ENCODE measurements at places on chromosomes 6 and 20.

GRCh38 chr6:154251116-154251515 is 105.5 kb downstream of the IPCEF1 start:
- DNase-seq = no peak

DNA sequence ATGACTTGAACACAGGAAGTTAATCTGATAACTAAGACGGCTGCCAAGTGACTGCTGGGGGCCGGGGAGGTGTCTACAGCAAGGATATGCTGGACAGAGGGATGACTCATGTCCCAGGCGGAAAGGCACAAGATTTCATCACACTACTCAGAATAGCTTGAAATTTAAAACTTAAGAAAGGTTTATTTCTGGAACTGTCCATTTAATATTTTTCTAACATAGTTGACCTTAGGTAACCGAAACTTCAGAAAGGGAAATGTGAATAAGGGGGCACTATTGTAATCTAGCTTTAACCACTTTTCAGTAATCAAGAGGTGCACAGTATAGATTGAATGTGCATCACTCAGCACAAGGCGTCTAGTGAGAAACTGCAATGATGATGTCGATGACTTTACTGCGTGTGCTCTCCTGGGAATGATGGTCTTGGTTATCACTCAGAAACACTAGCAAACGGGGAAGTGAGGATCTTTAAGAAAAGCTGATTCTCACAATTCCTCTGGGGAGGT is 171.5 kb downstream of the QKI start:
- DNase-seq = no peak

DNA sequence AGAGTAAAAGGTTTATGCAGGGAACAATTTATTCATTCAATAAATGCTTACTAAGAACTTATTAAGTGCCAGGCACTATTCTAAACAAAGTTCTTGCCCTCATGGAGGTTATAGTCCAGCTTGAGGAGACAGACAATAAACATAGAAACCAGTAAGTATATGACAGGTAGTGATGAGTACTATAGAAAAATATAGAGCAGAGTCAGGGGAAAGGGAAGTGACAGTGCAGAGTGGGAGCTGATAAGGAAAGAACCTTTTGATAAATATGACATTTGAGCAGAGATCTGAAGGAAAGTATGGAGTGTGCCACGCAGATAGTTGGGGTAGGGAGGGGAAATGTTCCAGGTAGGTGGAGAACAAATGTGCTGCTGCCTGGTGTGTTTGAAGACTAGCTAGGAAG is 12.1 kb downstream of the ACSS2 start:
- no peak for DNase-seq

DNA sequence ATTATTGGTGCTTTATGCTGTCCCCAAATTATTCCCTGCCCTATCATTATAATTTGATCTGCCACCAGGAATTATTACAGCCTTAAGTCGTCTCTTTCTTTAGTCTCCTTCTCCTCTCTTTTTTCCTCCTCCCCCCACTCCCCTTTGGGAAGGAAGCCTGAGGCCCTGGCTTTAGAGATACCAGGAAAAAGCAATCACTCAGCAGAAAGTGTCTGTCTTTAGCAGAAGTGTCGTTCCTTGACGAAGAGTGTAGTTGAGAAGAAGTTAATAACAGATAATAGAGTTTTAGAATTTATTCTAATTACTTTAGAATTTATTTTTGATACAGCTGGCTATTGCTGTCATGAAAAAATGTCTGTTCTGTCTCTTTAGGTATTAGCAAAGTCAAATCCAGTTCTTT is 16.5 kb downstream of the LIN28B start:
- DNase-seq = no peak

- DNase-seq = no peak
These were observed 14.0 kb upstream of the SERPINB9 start for GRCh38 chr6:2917065-2917464.

GRCh38 chr6:22036275-22036674 is 260.6 kb downstream of the PRL start:
- no peak for DNase-seq

DNA sequence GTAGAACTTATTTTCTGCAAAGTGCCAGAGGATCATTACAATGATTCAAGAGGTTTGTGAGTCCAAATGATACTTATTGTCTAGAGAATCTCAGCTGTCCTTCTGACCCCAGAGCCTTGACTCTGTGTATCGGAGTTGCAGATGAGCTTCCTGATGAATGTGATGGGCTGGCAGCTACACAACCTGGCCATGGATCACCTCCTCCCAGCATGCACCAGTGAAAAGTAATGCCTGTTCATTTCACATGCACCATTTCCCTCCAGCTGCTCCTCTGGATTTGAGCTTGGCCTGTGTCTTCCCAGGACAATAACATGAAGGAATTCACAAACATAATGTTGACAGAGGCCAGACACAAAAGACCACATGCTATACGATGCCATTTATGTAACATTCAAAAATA is 30.0 kb downstream of the SNHG17 start:
- DNase-seq = no peak

All from nucleus accumbens (tissue), 56 donors.